ENCODE measurements at places on chromosomes 3 and 15.

DNA sequence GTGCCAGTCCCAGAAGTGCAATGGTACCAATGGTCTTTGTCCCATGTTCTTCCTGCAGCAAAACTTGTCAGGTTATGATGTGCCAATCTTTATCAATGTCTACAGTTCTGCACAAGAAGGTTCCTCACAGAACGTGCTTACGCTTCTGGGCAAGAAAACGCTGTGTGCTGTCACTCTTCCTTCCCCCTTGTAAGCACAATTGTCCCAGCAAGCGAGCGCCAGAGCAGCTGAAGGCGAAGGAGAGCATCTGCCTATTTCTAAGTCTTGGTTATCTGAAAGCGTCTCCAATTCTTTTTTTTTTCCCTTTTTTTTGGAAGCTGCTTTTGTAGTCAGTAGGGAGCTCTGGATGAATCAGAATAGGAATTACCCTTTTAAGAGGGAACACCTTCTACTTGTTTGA is 514.4 kb downstream of the FGF12 start:
- no peak for DNase-seq

GRCh38 chr3:49454898-49455681 is 15.0 kb upstream of the DAG1 start:
- DNase-seq: no peak

GRCh38 chr3:106263011-106263410 is 394.2 kb upstream of the CBLB start:
- DNase-seq: no peak

DNA sequence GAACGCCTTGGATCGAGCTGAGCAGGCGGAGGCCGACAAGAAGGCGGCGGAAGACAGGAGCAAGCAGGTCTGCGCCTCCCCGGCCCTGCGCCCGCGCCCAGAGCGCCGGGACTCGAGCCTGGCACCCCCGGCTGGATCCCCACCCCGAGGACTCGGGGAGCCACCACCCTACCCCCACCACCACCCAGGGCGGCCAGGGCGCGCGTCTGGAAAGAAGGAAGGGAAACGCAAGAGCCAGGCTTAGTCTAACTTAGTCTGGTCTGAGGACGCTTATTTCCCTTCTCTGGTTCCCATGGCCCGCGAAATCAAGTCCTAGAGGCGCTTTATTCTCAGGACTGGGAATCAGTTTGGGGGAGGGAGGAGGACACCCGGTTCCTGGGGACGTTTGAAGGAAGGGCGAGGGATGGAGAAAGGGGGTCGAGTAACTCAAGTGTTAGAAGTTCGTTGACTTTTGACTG is 359 bp downstream of the TPM1 start:
- no peak for DNase-seq

- DNase-seq: no peak
Measured at GRCh38 chr3:101779822-101780381, 891 bp downstream of the NXPE3 start.

GRCh38 chr3:127145266-127145665 is 47.7 kb upstream of the PRR23E start:
- DNase-seq: no peak

DNA sequence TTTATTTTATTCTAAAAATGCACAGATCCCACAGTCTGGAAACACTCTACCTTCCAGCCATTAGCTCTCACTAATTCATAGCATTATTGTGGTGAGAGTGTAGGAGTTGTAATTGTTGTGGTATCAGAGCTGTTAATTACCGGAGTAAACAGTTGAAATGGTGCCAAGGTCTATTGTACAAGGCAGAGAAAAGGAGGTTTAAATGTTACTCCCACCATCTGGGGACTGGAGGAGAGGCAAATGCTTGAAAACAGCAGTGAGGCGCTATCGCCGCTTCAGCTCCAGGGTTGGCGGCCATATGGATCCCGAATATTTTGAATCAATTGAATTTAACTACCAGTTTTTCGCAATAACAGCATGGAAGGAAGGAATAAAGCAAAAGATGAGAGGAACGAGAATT is 113.1 kb upstream of the C15orf61 start:
- DNase-seq: no peak

- no peak for DNase-seq
Measured at GRCh38 chr3:11930084-11930483, 74.1 kb upstream of the SYN2 start.

DNA sequence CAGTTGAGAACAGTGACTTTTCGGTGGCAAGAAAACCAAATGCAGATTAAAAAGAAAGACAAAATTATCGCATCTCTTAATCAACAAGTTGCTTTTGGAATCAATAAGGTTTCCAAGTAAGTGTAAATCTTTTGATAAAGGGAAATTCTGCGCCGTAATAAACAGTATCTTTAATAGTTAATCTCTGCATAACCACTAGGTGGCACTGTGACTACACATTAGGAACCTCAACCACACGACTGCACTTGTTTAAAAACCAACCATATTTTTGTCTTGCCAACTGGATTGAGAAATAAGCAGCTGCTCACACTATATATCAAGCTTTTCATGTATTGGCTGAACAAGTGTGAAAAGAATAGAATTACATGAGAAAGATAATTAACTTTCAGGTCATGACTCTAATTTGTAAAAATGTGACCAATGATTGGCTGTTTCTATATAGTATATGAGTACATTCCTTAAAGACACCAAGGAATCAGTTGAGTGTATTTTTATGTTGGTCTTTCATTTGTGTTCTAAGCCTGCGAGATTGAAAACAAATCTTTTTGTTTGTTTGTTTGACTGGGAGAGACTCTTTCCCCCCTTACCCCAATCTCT is 72.7 kb downstream of the DZIP3 start:
- peak; percentile 19 for DNase-seq

DNA sequence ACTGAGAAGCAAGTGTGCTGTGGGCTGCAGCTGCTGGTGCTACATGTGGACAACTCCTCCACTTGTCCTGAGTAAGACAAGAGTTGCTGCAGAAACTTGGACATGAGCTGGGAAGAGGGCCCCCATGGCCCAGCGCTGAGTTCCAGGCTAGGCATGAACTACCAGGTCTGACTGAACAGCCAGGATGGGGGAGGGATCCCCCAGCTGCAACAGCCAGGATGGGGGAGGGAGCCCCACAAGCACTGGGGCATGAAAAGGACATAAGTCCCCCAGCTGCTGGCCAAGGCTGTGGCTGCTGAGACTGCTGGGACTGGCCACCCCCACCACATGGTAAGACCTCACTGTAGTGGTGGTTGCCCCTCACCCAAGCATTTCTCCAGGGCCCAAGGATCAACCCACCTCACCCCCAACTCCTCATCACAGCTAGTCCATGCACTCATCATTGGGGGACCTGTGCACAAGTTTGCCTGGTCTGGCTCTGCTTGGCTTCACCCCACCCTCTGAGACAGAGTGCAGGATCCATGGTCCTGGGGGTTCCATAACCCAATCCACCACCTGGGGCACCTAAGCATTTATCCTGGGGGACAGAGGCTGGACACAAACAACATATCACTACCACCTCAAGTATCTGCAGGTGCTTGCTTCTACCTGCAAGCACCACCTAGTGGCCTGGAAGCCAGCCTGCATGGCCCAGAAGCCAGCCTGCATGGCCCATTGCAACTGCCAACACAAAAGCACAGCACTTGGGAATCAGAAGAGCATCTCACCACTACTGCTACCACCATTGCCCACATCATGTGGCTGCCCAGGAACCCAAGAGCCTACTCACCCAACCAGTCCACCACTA is 84.5 kb upstream of the STT3B start:
- no peak for DNase-seq

GRCh38 chr3:157122832-157123427 is 37.0 kb downstream of the CCNL1 start:
- DNase-seq: no peak

DNA sequence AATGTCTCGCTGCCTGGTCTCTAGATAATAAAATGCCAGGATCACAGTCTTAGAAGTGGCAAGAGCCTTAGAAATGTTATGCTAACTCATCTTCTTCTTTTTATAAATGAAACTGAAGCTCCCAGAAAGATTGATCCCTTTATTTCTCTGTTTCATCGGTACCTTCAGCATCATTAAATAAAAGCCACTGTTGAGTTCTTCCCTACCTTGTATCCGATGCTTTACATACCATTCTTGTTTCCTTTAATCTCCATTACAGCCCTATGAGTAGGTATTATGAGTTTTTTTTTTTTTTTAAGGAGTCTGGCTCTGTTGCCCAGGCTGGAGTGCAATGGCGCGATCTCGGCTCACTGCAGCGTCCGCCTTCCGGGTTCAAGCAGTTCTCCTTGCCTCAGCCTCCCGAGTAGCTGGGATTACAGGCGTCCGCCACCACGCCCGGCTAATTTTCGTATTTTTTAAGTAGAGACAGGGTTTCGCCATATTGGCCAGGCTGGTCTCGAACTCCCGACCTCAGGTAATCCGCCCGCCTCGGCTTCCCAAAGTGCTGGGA is 815 bp upstream of the ABCC5 start:
- no peak for DNase-seq

DNA sequence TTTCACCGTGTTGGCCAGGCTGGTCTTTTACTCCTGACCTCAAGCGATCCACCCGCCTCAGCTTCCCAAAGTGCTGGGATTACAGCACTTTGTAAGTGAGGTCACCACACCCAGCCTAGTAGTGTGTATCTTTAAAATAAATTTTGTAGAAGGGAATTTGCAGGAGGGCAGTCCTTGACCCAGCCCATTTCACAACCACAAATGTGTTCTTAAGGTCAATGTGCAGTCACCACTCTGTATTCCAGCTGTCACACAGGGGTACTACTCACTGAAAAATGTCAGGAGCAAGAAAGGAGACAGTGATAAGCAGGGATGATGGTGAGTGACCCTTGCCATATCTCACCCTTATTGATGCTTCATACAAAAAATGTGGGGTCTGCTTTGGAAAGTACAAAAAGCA is 98.5 kb downstream of the FRMD5 start:
- DNase-seq: no peak

GRCh38 chr3:12004741-12005513 is 739 bp downstream of the SYN2 start:
- no peak for DNase-seq

GRCh38 chr3:22971497-22971896 is 231.6 kb upstream of the UBE2E2 start:
- no peak for DNase-seq

- no peak for DNase-seq
Measured at GRCh38 chr15:40921949-40922607, 7.1 kb upstream of the DLL4 start.

DNA sequence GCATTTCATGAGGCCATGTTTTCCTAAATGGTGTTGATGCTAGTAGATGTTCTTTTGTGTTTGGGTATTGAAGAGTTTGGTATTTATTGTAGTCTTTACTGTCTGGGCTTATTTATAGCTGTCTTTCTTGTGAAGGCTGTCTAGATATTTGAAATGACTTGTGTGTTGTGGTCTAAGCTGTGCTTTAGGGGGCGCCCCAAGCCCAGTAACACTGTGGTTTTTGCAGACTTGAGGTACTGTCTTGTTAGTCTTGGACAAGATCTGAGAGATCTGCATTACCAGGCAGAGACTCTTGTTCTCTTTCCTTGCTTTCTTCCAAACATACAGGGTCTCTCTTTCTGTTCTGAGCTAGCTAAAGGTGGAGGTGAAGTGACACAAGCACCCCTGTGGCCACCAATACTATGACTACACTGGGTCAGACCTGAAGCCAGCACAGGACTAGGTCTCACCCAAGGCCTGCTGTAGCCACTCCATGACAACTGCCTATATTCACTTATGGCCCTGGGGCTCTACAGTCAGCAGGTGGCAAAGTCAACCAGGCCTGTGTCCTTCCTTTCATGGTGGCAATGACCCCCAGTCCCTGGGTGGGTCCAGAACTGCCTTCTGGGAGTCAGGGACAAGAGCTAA is 152.1 kb upstream of the TBC1D5 start:
- DNase-seq: no peak

- no peak for DNase-seq
Measured at GRCh38 chr3:128665362-128666021, 14.9 kb upstream of the RPN1 start.

- no peak for DNase-seq
Measured at GRCh38 chr3:71563827-71564226, 19.7 kb downstream of the FOXP1 start.

GRCh38 chr3:131067983-131068382 is 41.3 kb downstream of the NEK11 start:
- DNase-seq: no peak

- peak; percentile 11 for DNase-seq
Measured at GRCh38 chr3:39208463-39209055, 16.2 kb upstream of the XIRP1 start.

DNA sequence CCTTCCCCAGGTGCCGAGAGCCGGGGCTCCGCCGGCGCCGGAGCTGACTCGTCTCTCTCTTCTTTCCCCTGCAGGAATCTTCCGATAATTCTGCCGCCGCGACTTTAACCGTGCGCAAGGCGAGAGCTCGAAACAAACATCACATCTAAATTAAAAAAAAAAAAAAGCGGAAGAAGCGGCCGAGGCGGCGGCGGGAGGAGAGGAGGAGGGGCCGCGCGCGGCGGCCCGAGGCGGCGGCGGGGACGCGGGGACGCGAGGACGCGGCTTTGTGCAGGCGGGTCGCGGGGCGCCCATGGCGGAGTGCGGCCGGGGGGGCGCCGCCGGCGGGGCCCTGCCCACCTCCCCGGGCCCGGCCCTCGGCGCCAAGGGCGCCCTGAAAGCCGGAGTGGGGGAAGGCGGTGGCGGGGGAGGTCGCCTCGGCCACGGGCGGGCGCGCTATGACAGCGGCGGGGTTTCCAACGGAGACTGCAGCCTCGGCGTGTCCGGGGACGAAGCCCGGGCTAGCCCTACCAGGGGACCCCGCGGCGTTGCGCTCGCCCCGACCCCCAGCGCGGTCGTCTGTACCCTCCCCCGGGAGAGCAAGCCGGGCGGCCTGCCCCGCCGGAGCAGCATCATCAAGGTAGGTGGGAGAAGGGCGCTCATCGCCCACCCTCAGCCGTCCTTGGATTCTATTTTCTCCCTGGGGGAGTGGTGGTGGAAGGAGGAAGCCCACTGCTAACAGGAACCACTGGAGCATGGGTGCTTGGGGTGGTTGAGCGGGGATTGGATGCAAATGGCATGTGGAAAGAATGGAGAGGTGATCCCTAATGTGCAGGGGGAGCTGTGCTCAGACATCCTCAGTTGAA is at the start of gene PLCL2:
TSS of gene PLCL2 (plus strand) at position 208 of the 845 bp plus-strand sequence. CDS start at position 293, 85 bp downstream.
- no peak for DNase-seq

- DNase-seq: no peak
Measured at GRCh38 chr3:177538750-177539730, 341.8 kb upstream of the TBL1XR1 start.

DNA sequence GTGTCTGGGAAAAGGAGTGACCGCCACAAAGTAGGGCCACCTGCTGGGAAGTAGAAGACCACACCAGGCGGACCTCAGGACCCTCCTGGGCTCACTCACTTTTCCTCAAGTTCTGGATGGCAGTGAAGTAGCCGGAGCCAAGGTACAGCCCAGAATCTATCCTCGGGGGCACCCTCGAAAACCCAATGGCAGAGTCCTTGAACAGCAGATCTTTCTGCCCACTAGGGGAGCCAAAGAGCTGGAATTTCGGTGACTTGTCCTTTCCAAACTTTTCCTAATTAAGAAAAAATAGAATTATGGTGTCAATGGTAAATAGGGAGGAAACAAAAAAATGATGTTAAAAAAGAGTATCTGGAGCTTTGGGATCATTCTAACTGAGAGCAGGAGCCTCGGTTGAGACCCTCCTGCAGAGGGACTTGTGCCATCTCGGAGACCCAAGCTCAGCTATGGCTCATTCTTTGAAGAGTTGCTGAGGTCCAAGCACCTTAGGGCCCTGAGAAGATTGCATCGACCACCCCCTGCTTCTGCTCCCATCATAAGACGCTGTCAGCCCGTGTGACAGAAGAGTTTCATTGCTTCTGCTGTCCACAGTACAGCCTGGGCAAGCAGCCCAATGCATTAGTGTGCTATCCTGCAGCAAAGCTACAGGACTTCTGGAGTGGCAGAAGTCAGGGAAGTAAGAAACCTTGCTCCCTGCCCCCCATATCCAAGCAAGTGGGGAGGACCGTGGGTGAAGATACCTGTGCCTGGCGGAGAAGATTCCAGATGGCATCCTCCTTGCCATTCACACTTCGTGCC is 14.8 kb downstream of the LTF start:
- DNase-seq: no peak

Data from amniotic stem cell (primary cell).